ENCODE measurements at places on chromosomes 3 and 15.

- no peak for DNase-seq
Observed at GRCh38 chr15:101461097-101461496, 28.4 kb downstream of the PCSK6 start.

GRCh38 chr15:38756441-38756840, 191.8 kb upstream of the RASGRP1 start:
- no peak for DNase-seq

- DNase-seq, result no peak
Observed at GRCh38 chr3:27209617-27210264, 159.4 kb downstream of the NEK10 start.

- DNase-seq, result no peak
Observed at GRCh38 chr3:105187344-105187743, 179.4 kb upstream of the ALCAM start.

- DNase-seq, result no peak
Observed at GRCh38 chr3:39501059-39501458, 33.6 kb downstream of the MOBP start.

- DNase-seq, result no peak
Observed at GRCh38 chr15:101178479-101178878, 73.4 kb downstream of the CHSY1 start.

DNA sequence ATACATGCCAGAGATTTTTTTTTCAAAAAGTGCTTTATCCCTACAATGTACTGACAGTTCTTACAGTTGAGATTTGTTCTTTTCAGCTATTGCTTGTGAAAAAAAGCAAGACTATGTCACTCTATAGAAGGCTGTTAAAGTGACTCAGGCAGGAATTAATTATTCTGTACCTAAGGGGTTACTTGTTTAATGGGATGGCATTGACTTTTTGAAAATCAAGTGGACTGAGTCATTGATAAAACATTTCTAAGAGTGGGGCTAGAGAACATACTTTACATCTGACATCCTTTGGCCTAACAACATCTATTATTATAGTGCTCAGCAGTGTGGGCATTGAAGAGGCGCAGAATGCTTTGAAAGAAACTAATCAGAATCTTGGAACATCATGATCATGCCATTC, 34.3 kb downstream of the INTS14 start:
- no peak for DNase-seq

GRCh38 chr15:92653836-92654539, 1.6 kb downstream of the FAM174B start:
- DNase-seq, result no peak

- no peak for DNase-seq
Observed at GRCh38 chr3:18789734-18790133, 358.6 kb upstream of the KCNH8 start.

GRCh38 chr3:30142946-30143345, 463.5 kb upstream of the TGFBR2 start:
- DNase-seq, result no peak

GRCh38 chr3:12586403-12586802, 29.5 kb downstream of the MKRN2 start:
- no peak for DNase-seq

GRCh38 chr3:61743686-61744242, 182.4 kb downstream of the PTPRG start:
- no peak for DNase-seq

DNA sequence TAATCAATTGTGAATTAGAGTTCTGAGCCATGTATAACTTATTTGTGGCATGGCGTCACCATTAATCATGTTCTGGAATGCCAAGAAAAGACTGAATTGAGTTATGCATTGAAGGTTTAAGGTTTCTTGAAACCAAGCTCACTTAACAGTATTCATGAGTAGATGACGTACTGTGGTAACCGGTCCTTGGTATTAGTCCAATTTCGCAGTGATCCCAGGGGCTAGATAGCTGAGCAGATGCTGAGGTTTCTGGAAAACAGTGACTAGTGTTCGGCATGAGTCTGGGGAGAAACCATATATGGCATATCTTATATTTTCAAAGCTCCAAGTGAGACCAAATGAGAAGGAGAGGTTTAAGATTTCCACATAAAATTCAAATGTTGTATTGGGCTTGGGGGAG, 218.3 kb upstream of the LYSMD4 start:
- no peak for DNase-seq

DNA sequence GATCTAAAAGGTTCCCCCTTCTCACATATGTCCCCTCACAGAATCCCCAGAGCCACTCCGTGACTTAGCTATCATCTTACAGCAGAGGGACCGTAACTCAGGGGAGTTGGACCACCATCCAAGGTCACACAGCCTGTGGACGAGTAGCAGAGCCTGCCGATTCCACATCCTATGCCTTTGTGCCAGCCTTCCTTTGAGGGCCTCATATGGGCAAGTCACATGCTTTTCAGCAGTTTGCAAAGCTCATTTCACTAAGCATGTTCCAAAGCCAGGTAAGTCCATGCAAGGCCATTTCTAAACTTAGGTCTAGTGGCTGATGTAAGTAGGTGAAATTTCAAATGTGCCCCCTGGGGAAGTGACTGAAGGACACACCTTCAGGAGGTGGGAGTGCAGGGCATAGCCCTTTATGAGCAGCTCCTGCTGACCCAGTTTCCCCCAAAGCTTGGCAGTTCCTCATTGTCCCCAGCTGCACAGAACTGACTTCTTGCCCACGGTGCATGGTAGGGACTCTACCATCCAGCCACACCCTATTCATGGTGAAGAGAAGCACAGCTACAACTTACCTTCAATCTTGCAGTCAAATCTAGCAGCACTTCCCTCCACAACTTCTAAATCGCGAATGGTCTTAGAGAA, 33.3 kb upstream of the HACD2 start:
- no peak for DNase-seq

- no peak for DNase-seq
Observed at GRCh38 chr15:77497942-77498361, 77.3 kb downstream of the HMG20A start.

GRCh38 chr3:50189274-50189673, 2.1 kb upstream of the GNAT1 start:
- DNase-seq, result no peak

DNA sequence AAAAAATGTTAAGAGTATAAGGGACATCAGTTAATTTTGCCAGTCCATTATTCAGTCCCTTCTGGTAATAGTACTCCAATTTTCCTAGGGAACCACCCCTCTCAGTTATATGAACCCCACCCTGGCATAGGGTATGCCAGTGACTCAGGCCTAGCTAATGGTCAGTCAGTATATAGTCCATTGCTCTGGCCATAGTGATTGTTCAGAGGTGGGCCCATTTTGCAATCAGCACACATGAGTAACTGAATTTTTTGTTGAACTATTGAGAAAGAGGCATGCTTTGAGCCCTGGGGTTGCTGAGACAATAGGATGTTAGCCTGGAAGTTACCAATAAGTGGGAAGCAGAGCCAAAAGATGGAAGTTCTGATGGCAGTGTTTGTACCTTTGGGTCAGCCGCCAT, 4.1 kb downstream of the LRCH3 start:
- DNase-seq, result no peak

DNA sequence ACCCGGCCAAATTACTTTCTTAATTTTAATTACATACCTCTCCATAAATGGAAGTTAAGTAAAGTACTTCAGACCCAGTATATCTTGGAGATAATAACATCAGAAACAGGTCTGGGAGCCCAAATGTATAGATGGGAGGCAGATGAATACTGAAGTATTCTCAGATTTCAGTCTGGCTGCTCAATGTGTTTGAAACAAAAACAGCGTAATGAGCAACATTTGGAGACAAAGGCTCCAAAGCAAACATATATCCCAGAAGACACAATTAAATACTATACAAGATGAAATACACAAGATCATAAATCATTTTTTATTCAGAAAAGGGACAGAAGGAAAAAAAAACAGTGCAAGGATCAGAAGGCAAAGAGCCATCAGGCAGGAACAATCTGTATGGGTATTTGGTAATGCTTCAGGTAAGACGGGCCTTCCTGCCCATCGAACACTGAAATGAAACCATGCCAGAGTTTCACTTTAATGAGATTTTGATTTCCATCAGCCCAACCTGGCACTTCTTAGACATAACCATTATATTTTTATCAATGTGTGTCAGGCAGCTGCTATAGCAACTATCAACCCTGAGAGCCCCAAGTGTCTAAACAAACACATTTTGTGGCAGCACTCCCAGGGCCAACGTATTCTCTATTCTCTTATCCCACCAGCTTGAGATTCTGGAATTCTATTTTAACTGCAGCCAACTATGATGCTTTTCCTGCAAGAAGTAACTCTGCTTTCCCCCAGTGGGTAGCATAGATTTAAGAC, 210.8 kb downstream of the STT3B start:
- DNase-seq, result no peak

DNA sequence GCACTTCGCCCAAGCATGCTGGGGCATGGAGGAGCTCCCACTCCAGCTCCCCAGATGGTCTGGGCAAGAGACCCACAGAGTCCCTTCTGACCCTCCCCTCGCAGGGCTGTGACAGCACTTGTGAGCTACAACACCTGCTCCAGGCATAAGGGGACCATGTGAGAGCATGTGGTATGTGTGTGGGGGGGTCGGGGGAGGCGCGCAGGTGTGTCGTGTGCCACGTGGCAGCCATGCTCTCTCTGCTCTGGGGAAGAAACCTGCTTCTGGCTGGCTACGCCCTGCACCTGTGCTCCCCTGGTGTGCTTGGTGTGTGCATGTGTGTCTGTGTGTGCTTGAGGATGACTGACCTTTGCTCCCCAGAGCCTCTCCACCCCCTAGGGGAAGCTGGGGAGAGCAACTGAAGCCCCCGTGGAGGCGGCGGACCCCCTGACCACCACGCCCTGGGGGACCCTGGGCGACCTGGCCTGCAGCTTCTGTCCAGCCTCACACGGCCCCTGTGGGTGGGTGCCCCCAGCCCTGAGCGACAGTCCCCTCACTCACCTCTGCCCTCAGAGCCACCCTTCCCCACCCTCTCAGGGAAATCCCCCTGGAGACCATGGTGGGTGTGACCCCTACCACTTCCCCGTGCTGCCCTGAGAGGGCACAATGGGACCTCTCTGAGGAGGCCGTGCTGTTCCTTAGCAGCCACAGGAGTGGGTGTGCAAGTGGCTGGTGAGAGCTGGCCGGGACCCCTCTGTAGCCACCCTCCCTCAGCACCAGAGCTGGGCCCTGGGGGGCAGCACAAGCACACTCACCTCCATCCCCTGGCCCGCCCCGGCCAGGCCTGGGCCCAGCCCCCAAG, 16.6 kb upstream of the SEC13 start:
- DNase-seq, result no peak

- DNase-seq, result no peak
Observed at GRCh38 chr15:49038382-49038781, 7.9 kb downstream of the SECISBP2L start.

DNA sequence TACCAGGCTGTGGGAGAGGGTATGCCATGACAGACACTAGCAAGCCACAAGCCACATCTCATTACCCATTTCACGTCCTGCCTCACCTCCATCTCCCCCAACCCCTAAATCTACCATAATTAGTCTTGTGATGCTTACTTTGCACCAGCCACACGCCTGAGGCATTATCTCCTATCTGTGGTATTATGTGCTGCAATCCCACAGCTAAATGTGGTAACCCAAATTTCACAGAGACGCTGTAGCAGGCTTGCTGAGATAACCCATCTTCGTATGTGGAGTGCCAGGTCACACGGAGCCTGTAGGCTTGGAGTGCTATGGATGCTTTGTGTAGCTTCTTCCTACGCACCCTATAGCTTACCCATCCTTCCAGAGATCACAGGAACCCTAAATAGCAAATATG, 256.7 kb upstream of the KCNH8 start:
- no peak for DNase-seq

DNA sequence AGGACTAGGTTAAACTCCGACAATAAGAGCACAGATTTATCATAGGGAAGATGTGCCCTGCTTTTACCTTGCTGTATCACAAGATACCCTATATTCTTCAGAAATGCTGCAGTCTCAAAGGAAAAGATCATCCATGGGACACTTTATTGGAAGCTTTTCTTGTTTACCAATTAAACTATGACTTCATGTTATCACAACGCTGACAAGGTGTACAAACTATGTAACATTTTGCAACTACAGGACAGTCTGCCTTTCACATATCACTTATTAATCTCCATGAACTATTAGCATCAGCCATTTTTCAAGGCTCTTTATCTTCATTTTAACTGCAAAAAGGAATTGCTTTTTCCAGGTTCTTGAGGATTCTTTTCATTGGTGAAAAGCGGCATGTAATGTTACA, 34.0 kb downstream of the CBLB start:
- DNase-seq, result no peak

DNA sequence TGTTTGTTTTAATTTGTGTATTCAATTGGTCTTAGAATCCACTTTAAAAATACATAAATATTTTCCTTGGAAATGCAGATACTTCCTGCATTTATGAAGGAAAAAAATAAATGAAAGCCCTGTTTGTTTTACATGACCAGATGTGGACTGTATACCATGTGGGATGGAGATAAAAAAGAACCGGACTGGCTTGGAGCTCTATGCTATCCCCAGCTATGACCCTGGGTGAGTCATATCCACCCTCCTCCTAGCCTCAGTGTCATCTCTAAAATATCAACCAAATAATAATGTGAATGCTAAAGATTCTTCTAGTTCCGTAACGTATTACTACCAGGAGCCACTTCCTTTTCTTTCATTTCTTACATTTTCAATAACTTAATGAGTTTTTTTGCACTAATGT, 44.5 kb upstream of the PDZRN3 start:
- no peak for DNase-seq

GRCh38 chr15:98815207-98815606, 166.9 kb downstream of the IGF1R start:
- DNase-seq, result no peak

- DNase-seq, result no peak
Observed at GRCh38 chr3:36212251-36212650, 168.1 kb upstream of the STAC start.

- DNase-seq, result no peak
Observed at GRCh38 chr3:53811143-53811927, 34.9 kb downstream of the CHDH start.

GRCh38 chr3:168975576-168975975, 687.9 kb downstream of the MECOM start:
- no peak for DNase-seq

DNA sequence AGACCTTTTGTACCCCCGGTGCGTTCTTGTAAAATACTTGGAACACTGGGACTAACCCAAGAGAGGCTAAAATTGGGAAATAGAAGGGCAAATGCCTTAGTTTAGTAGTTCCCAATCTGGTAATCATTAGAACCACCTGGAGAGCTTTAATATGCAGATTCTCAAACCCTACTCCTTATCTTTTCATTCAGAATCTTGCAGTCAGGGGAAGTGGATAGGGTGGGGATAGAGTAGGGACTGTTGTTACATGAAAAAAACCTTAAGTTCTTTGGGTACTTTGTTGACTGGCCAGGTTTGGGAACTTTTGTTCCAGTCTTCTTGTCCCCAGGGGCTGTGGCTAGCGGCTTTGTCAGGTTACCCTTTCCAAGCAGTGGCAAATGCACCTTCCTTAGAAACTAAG, 15.9 kb downstream of the MAPKBP1 start:
- no peak for DNase-seq

- no peak for DNase-seq
Observed at GRCh38 chr3:54134155-54134554, 11.8 kb downstream of the CACNA2D3 start.

DNA sequence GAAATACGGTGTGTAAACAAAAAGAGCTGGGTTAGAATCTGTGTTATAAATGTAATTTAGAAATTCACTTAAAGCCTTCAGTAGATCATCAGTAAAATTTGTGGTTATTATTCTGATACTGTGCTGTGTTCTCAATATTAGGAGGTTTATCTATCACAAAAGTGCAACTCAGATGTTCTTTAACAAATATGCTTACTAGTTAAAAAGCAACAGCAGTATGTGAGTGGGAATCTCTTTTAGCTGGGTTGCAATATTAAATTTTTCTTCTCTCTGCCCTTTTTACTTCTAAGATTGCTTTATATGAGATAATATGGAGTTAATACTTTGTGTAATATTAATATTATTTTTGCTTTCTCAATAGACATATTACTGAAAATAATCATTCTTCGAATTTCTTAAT, 53.4 kb downstream of the CHD2 start:
- DNase-seq, result no peak

All from stimulated activated CD8-positive, alpha-beta memory T cell treated with anti-CD3 and anti-CD28 coated beads, Interleukin-7, amount 100 ng/mL, for 4 hours (primary cell).